ENCODE measurements at places on chromosomes 16 and 17.

- DNase-seq = peak; percentile 73
Observed at GRCh38 chr16:86016201-86016965, 117.4 kb downstream of the IRF8 start.

GRCh38 chr16:25009822-25010221 is 5.3 kb downstream of the ARHGAP17 start:
- peak; percentile 40 for DNase-seq

DNA sequence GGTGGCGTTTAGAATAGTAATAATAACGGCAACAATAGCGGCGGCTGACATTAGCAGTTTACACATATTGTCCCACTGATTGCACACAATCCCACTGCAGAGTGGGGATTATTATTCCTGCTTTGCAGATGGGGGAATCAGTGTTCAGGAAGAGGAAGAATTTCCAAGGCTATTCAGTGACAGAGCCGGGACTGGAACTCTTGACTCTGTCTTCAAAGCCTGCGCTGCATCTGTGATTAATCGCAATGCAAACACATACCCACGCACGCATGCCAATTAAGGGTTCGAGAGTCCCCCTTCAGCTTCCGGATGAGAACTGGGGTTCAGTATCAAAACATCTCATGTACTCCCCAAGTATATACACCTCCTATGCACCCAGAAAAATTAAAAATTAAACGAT is 29.2 kb downstream of the TMEM186 start:
- DNase-seq = no peak

- DNase-seq = no peak
Observed at GRCh38 chr17:8826808-8827435, 27.8 kb upstream of the MFSD6L start.

GRCh38 chr16:11384184-11384955 is 39.1 kb downstream of the RMI2 start:
- no peak for DNase-seq

GRCh38 chr17:80264205-80265075 is 3.8 kb downstream of the RNF213 start:
- peak; percentile 17 for DNase-seq

DNA sequence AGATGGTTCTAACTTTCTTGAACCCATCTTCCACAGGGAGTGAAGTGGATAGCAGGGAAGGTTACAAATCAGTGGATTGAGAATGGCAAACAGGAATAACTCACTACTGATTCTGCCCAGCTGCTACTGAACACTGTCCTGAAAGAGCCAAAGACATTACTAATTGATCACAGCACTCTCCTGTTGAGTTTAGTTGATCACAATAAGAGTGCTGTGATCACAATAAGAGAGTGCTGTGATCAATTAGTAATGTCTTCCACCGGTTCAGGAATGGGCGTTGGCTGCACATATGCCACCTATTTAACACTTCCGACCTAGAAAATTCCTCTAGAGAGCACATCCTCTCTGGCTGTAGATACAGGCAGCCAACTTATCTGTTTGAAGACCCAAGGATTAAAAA is 11.4 kb downstream of the CFAP97D1 start:
- no peak for DNase-seq

Data from suppressor macrophage treated with lipopolysaccharide for 4 hours (primary cell).